Stimulated activated CD4-positive, alpha-beta T cell treated with anti-CD3 and anti-CD28 coated beads, Interleukin-1b, Interleukin-23, amount 100 ng/mL, for 1 hour (primary cell): ENCODE measurements at places on chromosomes 12 and 14.

DNA sequence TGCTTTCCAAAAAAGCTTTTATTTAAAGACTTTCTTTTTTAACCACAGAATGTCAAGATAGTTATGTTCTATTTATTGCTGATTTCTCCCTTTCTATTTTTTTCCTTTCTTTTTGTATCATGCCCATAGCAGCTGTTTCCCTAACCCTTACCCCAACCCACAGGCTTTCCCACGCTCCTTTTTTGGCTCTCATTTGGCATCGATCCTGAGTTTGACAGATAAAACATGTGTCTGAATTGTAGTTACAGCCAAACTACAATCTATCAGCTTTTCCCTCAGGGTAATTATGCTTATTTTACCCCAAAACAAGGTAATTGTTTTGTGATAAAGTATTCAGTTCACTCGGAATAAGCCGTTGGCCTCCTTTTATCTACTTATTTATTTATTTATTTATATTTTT, 46.7 kb downstream of the PDE3A start:
- no peak for DNase-seq

DNA sequence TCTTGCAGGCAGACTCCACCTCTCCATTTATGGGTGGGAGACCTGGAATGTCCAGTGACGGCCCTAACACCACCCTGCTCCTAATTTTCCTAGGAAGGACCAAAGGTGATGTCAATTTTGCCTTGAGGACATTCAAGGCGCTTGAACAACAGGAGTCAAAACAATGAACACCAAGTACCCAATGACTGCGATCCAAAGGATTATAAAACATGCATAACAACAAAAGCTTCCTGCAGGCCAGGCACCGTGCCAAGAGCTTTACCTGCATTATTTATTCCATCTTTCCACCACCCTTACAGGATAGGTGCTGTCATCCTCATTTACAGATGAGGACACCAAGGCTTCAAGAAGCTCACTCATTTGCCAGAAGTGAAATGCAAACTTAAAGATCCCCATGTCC, 15.2 kb upstream of the FOXN3 start:
- DNase-seq = no peak

DNA sequence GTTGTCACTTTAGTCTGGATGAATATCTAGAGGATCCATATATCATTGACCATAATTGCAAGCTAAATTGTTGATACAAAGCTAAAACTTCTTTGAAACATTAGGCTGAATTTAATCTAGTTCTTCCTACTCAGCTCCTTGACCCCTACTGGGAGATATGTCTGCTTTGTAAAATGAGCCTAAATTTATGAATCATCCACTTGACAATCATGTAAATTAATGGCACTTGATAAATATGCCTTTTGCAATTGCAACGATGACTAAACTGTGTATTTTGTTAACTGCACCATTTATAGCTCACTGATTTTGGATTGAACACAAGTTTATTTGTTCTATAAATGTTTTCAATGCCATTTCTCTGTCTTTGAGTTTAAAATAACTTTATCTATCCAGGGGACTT, 1616.5 kb upstream of the FLRT2 start:
- DNase-seq = no peak

- peak; percentile 39 for DNase-seq
Measured at GRCh38 chr12:4107436-4107878, 166.1 kb upstream of the CCND2 start.

GRCh38 chr12:105480162-105480561, 149.7 kb downstream of the C12orf75 start:
- no peak for DNase-seq

DNA sequence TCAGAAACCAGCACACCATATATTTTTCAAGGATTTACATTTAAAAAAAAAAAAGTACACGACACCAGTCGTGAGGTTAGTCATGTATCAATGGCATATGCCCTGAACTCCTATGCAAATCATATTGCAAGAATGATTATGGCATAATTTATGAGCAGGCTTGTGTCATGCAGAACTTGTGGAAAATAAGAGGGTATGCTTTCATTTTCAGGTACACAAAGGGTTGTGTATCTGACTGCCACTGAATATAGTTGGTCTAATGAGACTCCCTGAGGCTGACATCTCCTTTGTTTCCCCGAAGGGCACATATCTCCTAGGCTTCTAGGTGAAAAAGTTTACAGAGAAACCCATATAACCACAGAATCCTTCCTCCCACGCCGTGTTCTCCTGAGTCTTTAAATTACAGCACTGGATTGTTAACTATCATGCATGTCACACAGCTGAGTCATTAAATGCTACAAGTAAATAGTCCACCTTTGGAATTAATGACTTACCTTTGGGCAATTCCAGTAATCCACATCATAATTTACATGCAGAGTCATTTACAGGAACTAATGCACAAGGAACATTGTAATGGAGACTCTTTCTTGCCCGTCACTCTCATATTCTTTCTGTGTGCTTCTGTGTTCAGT, 356.7 kb upstream of the DIO2 start:
- DNase-seq = no peak

GRCh38 chr12:130849561-130850417, 10.7 kb upstream of the STX2 start:
- DNase-seq = no peak

- DNase-seq = no peak
Measured at GRCh38 chr12:48388938-48389337, 38.2 kb upstream of the ZNF641 start.

GRCh38 chr14:50772412-50772811, 58.5 kb downstream of the NIN start:
- no peak for DNase-seq

GRCh38 chr12:71840231-71840847, 780 bp downstream of the TBC1D15 start:
- no peak for DNase-seq

DNA sequence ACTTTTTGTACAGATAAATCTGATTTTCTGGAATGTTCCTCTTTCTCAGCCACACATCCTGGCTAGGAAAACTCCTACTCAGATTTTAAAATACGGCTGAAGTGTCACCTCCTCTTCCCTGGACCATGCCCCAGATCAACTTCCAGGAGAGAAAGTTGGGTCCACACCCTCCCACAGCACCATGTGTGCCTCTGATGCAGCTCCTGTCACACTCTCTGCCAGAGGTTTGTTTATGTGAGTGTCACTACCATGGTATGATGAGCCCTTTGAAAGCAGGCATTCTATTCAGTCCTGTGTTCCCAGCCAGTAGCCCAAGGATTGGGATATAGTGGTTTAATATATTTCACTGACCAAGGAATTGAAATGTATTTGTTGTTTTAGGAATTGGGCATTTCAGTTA, 287.2 kb upstream of the ATP2B1 start:
- no peak for DNase-seq

- no peak for DNase-seq
Measured at GRCh38 chr12:4734625-4735340, 14.6 kb downstream of the GALNT8 start.

DNA sequence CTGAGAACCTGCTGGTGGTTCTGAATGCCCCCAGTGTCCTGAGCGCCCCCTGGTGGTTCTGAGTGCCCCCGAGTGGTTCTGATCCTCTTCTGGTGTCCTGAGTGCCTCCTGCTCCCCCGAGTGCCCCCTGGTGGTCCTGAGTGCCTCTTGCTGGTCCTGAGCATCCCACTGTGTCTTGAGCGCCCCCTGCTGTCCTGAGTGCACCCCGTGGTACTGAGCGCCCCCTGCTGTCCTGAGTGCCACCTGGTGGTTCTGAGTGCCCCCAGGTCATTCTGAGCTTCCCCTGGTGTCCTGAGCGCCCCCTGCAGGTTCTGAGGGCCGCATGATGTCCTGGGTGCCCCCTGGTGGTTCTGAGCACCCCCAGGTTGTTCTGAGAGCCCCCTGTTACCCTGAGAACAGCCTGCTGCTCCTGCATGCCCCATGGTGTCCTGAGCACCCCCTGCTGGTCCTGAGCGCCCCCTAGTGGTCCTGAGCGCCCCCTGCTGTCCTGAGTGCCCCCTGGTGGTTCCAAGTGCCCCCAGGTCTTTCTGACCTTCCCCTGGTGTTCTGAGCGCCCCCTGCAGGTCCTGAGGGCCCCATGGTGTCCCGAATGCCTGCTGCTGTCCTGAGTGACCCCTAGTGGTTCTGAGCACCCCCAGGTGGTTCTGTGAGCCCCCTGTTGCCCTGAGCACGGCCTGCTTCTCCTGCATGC, 1165.4 kb downstream of the TMEM121 start:
- peak; percentile 39 for DNase-seq

DNA sequence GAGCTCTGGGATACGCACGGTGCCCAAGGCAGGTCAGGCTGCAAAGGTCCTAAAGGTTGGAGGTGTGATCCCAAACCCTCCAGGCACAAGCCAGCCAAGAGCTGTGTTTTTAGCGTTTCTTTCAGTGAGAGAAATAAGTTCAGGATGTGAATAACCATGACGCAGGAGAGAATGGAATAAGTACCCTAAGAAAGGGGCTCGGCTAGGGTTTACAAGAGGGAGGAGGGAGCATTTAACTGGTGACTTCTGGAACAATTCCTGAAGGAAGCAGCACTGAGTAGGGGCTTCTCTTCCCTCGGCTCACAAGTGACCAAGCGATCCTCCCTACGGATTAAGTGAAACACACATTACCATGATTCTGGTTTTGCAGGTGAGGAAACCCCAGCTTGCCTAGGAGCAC, 29.4 kb downstream of the SSH1 start:
- no peak for DNase-seq
